ENCODE measurements at places on chromosomes 7 and 10. TPM values are rescaled to one million over a fixed set of nuclear protein-coding genes. Genes with fewer than 3 reads are reported as not detected.

PAPSS2 gene
- polyA plus RNA-seq, result 63.3 TPM

IDI2 gene
- polyA plus RNA-seq, result not detected

HOXA10 gene
- polyA plus RNA-seq, result 0.10 TPM

MAGI2 gene
- polyA plus RNA-seq, result 2.3 TPM

OPN1SW gene
- polyA plus RNA-seq, result not detected

RHEB gene
- polyA plus RNA-seq, result 67.2 TPM

ACBD5 gene
- polyA plus RNA-seq, result 7.7 TPM

ASL gene
- polyA plus RNA-seq, result 49.7 TPM

ST7 gene
- polyA plus RNA-seq, result 17.8 TPM

PNLIPRP2 gene
- polyA plus RNA-seq, result not detected

AKR1C8 gene
- not detected for polyA plus RNA-seq

IKZF1 gene
- not detected for polyA plus RNA-seq

FAM25A gene
- not detected for polyA plus RNA-seq

LRRC17 gene
- 250 TPM for polyA plus RNA-seq

GALNT11 gene
- polyA plus RNA-seq, result 29.3 TPM

EPHB6 gene
- 0.60 TPM for polyA plus RNA-seq

CFAP70 gene
- polyA plus RNA-seq, result 0.13 TPM

PLAC9 gene
- 12.2 TPM for polyA plus RNA-seq

BUD23 gene
- 65.2 TPM for polyA plus RNA-seq

SDHAF3 gene
- 5.7 TPM for polyA plus RNA-seq

ARHGAP12 gene
- polyA plus RNA-seq, result 9.0 TPM

MEOX2 gene
- polyA plus RNA-seq, result not detected

TMEM248 gene
- 195 TPM for polyA plus RNA-seq

C7orf33 gene
- not detected for polyA plus RNA-seq

DLX5 gene
- polyA plus RNA-seq, result not detected

DGKI gene
- polyA plus RNA-seq, result 3.8 TPM

MOGAT3 gene
- not detected for polyA plus RNA-seq

EDRF1 gene
- 17.0 TPM for polyA plus RNA-seq

ZCWPW1 gene
- polyA plus RNA-seq, result 0.76 TPM

GIMAP5 gene
- polyA plus RNA-seq, result not detected

SPDYE11 gene
- not detected for polyA plus RNA-seq

PRSS2 gene
- not detected for polyA plus RNA-seq

CLDN12 gene
- 33.4 TPM for polyA plus RNA-seq

TUBAL3 gene
- not detected for polyA plus RNA-seq

TMEM270 gene
- not detected for polyA plus RNA-seq

PNLIP gene
- not detected for polyA plus RNA-seq

ADCY1 gene
- 0.24 TPM for polyA plus RNA-seq

FAM237B gene
- polyA plus RNA-seq, result not detected

SPDYE9 gene
- polyA plus RNA-seq, result not detected

FAM25G gene
- not detected for polyA plus RNA-seq

WNT8B gene
- not detected for polyA plus RNA-seq

CISD1 gene
- polyA plus RNA-seq, result 25.7 TPM

CALHM1 gene
- polyA plus RNA-seq, result not detected

SHTN1 gene
- polyA plus RNA-seq, result 1.9 TPM

FKBP6 gene
- polyA plus RNA-seq, result not detected

ST8SIA6 gene
- 0.10 TPM for polyA plus RNA-seq

ETV1 gene
- 11.9 TPM for polyA plus RNA-seq

AS3MT gene
- polyA plus RNA-seq, result 2.1 TPM

LOXL4 gene
- polyA plus RNA-seq, result 26.7 TPM

ARL5B gene
- polyA plus RNA-seq, result 5.9 TPM
